ENCODE measurements at places on chromosomes 1 and 21.

- no peak for DNase-seq
Measured at GRCh38 chr1:41362357-41362721, 1.1 kb downstream of the FOXO6 start.

DNA sequence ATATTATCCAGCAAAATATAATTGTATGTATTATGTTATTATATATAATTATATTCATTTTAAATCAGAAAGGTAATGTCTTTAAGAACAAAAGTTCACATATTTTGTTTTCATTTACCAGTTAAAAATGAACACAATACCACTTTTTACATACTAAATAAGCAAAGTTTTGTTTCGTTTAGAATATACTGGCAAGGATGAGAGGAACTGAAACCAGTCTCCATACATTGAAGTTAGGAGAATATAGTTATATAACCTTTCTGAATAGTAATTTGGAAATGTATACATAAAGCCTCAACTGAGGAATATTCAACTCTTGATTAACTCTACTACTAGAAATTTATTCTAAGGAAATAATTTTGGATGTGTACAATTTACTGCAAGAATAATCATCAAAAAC lies 110.5 kb downstream of the ZNF644 start:
- DNase-seq = no peak

DNA sequence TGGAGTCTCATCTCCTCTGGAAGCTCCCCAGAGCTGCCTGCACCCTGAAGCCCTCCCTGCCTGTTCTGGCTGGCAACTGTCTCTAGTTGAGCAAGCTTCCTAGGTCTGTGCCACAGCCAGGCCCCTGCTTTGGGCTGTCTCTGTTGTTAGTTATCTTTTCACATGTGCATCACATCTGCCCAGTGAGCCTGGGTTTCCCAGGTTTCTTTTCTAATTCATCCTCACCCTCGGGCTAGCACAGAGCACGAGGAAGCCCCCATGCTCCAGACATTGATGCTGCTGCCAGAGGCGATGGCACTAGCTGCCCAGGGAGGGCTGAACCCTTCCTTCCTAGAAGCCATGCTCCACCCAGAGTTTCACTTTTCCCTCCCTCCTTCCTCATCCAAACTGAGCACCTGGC lies 27.2 kb downstream of the RASSF5 start:
- no peak for DNase-seq

DNA sequence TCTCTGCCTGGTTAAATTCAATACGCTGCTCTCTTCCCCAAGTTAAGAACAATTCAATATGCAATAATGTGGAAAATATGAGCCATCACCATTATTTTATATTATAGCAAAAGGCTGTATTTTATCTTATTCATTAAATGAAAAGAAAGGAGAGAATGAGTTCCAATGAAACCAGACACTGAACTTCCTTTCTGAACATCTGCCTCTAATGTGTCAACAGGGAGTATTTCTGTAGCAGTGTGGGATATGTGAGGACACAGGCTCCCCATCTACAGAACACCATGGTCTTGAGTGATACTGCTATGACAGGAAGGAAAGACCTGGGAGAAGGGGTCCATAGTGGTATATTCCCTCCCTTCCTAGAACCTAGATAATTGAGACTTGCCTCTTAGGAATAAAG lies 46.3 kb downstream of the CASQ2 start:
- DNase-seq = no peak

DNA sequence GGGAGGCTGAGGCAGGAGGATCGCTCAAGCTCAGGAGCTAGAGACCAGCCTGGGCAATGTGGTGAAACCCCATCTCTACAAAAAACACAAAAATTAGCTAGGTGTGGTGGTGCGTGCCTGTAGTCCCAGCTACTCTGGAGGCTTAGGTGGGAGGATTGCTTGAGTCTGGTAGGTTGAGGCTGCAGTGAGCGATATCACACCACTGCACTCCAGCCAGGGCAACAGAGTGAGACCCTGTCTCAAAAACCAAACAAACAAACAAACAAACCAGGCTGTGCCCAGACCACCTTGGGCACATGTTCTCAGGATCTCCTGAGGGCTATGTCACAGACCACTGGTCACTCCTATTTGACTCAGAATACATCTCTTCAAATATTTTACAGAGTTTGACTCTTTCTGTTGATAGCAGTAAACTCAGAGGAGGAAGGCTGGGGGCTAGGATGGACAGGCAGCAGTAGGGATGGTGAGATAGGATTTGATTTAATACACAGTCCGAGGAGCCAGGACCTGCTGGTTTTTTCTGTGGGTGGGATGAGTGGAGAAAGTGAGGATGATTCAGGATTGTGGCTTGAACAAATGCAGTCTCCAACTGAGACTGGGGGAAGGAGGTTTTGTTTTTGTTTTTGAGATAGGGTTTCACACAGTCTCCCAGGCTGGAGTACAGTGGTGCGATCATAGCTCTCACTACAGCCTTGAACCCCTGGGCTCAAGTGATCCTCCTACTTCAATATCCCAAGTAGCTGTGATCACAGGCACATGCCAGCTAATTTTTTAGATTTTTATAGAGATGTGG lies 46.5 kb downstream of the OLFML3 start:
- no peak for DNase-seq

GRCh38 chr1:41330588-41331545 lies 30.4 kb upstream of the FOXO6 start:
- DNase-seq = no peak

DNA sequence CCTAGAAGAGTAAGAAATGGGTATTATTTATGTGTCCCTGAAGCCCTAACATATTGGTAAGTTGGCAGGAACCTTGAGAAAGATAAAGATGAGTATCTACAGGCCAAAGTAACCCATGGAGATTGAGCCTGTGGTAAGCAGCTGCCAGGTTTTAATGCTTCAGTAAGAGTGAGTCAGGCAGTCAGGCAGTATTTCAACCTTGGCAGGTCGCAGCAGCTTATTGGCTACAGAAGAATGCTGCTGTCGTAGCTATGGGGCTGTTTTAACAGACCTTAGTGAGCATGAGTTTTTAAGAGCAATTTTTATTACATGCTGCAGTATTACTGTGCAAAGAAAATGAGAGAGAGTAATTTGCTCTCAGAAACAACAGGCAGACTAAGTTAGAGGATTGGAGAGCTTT lies 10.3 kb upstream of the SLC30A10 start:
- no peak for DNase-seq

DNA sequence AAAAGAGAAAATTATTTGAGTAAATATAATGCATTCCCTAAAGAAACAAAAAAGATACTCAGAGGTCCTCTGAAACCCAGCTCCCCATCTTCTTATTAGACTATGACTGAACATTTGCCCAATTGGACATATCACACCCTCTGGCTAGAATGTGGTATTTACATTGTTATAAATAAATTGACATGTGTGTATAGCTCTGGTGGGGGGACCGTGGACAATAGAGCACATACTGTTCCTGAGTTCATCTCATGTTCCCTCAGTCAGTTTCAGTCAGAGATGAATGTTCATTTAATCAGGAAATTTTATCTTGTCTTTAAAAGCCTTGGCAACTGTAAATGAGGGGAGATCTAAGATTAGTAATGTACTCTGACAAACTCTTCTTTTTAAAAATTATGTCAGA lies 459.3 kb upstream of the ADAMTS5 start:
- no peak for DNase-seq
